Activated CD8-positive, alpha-beta memory T cell treated with anti-CD3 and anti-CD28 coated beads for 1 hour (primary cell): ENCODE measurements at places on chromosomes 1 and 21.

GRCh38 chr1:11648732-11649158 is 5.5 kb downstream of the FBXO2 start:
- no peak for DNase-seq

DNA sequence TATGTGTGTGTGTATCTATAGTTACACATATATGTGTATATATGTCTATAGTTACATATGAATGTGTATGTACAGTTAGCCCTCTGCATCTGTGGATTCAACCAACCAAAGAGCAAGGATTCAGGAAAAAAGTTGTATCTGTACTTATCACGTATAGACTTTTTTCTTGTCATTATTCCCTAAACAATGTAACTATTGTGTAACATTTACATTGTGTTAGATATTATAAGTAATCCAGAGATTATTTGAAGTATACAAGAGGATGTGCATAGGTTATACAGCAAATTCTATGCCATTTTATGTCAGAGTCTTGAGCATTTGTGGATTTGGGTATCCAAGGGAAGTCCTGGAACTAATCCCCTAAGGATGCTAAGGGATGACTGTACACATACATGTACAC is 71.3 kb downstream of the RASAL2 start:
- no peak for DNase-seq

DNA sequence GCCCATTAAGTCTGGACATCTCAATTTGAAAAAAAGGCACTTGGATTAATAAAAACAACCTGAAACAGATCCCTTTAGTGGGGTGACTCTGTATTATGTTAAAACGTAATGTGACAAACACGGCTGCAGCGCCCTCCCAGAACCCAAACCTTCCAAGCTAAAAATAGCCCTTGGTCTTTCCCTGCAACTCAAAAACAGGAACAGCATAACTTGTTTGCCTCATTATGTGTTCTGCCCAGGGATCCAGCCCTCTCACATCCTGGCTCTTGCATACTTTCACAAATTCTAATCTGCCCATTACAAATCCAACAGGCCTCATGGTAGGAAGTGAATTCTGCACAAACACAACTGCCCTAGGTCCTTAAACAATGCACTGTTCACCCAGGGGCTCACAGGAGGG is 94.7 kb upstream of the GADD45A start:
- DNase-seq, result no peak

DNA sequence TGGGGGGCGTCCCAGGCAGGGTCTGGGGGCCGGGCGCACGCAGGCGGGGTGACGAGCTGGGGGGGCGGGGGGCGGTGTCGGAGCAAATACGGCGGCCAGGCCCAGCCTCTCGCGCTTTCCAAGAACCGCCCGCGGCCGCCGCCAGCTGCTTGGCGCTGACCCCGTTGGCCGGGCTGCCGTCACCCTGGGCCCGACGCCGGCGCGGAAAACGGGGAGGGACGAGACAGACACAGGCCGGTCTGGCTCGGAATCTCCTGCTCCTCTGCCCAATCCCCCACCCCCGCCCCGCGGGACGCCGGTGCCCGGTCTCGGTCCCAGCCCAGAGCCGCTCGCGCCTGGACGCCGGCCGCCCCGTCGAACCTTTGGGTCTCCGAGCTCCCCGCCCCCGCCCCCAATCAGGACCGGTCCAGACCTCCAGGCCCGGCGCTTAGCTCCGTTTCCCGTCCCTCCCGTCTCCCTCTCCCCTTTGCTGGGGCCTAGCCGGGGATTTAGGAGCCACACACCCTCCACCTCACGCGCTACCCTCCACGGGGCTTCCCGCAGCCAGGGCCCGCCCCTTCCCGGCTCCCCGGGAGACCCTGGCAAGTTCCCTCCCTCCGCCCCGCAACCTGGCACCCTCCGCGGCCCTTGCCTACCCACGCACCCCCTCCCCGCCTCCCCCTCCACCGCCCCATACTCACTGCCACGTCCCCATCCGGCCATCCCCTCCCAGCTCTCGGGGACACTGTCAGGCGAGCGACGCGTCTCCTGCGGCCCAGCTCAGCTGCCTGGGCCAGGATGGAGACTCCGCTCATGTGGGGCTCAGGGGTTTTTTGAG is 800 bp upstream of the MMP23B start:
- no peak for DNase-seq
